RKO (cell line): ENCODE measurements at places on chromosomes 2 and 18.

GRCh38 chr2:17461087-17461475 is 57.2 kb downstream of the RAD51AP2 start:
- no peak for DNase-seq

GRCh38 chr2:73172963-73173362 is 29.4 kb upstream of the NOTO start:
- DNase-seq = peak; percentile 13

- DNase-seq = no peak
These were observed 96.8 kb downstream of the DNAH6 start for GRCh38 chr2:84613082-84613481.

GRCh38 chr2:119748135-119748534 is 11.6 kb upstream of the PTPN4 start:
- no peak for DNase-seq

DNA sequence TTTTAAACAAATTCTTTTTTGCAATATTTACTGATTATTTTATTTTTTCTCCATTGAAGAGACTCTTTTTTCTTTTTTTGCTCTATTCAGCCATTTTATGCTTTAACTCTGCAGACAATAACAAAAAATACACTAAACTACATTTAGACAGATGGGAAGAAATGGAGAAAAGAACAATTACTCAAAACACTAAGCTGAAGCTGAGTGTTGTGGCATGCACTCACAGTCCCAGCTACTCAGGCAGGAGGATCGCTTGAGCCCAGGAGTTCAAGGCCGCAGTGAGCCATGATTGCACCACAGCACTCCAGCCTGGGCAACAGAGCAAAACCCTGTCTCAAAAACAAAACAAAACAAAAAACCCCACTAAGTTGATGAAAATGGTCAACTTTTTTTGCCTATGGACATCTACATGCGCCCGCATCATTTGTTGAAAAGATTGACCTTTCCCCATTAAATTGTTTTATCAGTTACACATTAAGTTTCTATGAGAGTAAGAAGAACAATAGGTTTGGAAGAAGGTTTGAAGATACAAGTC is 43.0 kb downstream of the E2F6 start:
- no peak for DNase-seq

GRCh38 chr2:181038796-181039195 is 58.4 kb downstream of the UBE2E3 start:
- DNase-seq = peak; percentile 9

- DNase-seq = no peak
These were observed 81.5 kb downstream of the DPP4 start for GRCh38 chr2:161992531-161992930.

DNA sequence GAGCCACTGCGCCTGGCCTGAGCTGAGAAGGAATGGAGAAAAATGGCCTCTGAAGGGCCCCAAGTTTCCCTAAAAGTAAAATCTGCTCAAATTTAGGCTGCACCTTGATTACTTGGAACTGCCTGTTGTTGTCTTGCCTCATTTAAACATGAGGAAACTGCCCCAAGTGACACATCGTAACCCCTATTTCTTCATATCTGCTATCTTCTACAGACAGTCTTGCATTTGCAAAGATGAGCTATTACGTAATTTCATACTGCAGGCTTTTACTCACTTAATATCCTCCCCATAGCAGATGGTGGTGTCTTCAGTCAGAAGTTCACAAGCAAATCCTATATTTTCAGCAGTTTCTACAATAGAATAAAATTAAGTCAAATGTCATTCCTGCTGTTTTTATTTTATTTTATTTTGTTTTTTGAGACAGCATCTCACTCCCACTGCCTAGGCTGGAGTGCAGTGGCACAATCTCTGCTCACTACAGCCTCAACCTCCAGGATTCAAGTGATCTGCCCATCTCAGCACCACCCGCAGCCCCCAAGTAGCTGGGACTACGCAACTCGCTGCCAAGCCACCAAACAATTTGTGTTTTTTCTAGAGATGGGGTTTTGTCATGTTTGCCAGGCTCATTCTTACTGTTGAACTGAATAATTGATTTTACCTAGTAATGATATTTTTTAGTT is 45.3 kb upstream of the NARS1 start:
- no peak for DNase-seq

- DNase-seq = peak; percentile 43
These were observed 24.1 kb downstream of the RBM43 start for GRCh38 chr2:151237422-151238025.

GRCh38 chr2:168203762-168204693 is 43.4 kb downstream of the STK39 start:
- DNase-seq = no peak

DNA sequence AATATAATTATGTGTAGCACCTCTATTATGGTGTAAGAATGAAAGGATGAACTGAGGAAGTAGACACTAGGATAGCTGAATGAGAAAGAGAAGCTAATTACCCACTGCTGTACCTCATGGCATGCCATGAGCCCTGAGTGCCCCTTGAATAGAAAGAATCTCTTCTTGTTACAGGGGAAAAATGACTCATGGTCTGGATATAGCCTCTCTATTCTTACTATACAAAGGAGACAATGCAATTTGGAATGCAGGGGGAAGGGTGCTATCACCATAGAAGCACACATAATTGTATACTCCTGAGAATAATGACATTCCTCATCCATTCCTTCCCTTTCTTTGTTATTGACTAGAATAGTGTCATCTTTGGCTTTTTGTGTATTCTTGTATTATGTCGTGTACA is 385.2 kb downstream of the CDH7 start:
- no peak for DNase-seq

- peak; percentile 33 for DNase-seq
These were observed 501 bp downstream of the LPIN1 start for GRCh38 chr2:11746807-11747459.

GRCh38 chr2:46202987-46203386 is 94.2 kb upstream of the EPAS1 start:
- no peak for DNase-seq

DNA sequence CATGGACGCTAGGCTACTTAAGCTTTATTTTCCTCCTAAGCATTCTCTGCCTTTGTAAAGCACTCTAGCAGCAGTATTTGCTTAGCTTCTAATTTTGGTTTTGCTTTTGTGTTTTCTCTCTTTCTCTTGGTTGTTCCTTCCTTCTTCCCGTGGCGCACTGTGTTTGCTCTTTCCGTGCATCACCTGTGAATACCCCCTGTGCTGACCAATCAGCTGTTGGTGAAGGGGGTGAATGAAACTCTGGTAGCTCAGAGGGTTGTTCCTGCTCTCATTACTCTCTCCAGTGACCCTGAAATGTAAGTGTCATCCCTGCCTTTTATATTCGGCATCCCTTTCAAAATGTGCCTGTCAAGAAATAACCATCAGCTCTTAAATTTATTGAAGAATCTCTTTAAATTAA is 45.5 kb upstream of the TNFRSF11A start:
- DNase-seq = no peak

DNA sequence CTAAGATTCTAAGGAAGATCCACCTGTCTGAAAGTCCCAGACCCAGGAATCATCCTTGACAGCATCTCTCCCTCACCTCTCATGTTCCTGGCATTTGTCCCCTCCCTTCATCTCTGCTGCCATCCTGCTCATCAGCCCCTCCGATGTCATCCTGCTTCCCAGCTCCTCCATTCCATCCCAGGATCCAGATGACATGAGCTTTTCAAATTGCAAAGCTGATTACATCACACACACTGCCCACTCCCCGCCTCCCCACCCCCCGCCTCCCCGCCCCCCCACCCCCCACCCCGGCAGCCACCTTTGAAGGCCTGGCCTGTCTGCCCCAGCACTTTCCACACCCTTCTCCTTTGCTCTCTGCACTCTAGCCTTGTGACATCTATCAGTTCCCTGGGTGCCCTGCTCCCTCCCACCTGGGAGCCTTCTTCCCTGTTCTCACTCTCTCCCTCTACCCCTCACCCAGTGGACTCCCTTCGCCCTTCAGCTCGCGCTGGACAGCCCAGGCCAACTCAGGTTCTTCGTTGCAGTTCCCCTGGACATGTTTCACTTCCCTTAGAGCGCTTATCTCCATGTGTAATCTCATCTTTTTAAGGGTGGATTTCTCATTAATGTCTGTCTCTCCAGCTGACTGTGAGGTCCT is 61.6 kb downstream of the DNMT3A start:
- no peak for DNase-seq

- DNase-seq = no peak
These were observed 260.7 kb upstream of the KLHL29 start for GRCh38 chr2:23124214-23124750.

GRCh38 chr18:395456-396250 is 104.8 kb downstream of the COLEC12 start:
- no peak for DNase-seq

GRCh38 chr2:218284106-218284811 is 8.0 kb downstream of the TMBIM1 start:
- no peak for DNase-seq

DNA sequence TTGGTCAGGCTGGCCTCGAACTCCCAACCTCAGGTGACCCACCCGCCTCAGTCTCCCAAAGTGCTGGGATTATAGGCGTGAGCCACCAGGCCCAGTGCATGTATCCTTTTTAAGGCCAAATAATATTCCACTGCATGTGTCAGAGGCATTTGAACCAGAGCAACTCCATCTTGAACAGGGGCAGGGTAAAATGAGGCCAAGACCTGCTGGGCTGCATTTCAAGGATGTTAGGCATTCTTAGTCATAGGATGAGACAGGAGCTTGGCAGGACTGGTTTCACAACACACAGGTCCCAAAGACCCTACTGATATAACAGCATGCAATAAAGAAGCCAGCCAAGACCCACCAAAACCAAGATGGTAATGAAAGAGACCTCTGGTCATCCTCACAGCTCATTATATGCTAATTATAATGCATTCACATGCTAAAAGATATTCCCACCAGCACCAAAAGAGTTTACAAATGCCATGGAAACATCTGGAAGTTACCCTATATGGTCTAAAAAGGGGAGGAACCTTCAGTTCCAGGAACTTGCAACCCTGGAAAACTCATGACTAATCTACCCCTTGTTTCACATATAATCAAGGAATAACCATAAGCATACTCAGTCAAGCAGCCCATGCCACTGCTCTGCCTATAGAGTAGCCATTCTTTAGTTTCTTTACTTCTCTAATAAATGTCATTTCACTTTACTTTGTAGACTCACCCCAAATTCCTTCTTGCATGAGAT is 204.6 kb downstream of the RAB3GAP1 start:
- DNase-seq = peak; percentile 10

- no peak for DNase-seq
These were observed at the start of gene PTPRM for GRCh38 chr18:7566567-7567473. Gene PTPRM (plus strand): TSS chr18:7567316. CDS start chr18:7567819, 503 bp downstream.

- DNase-seq = no peak
These were observed 109.7 kb downstream of the FOXI3 start for GRCh38 chr2:88342749-88343148.

GRCh38 chr2:37629529-37629928 is 41.9 kb downstream of the CDC42EP3 start:
- DNase-seq = no peak

DNA sequence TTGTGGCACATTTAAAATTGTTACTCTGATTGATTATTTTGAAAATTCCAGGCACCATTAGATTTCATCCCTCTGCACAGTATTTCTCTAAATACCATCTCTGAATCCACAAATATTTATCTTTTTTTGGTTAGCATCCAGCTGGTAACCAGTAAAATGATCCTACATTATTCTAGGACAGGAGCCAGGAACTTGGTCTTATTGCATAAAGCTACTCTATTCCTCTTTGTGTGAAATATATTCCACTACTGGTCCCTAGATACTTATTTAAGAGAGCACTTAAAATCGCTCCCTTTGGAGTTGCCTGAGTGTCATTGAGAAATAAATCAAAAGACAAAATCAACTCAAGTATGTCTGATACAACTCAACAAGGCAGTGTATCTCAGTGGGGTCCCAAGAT is 7.4 kb upstream of the MBOAT2 start:
- DNase-seq = no peak

DNA sequence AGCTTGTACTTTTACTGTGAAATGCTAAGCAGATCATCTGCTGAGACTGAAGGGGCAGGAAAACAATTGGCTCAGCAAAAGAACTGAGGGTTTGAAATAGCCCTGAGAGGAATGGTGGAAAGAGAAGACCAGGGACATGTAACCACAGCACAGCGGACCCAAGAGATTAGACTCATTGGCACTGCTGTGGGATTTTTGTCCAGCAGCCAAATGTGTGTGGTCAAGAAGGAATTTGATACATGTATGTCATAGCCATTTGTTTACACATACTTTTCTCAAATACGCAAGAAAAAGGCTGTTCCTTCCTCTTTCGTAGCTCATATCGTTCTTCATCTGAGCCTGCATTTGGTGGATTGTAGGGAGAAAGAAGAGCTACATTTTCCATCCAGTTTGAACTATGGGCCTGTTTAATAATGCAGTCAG is 73.8 kb downstream of the TRABD2A start:
- no peak for DNase-seq

DNA sequence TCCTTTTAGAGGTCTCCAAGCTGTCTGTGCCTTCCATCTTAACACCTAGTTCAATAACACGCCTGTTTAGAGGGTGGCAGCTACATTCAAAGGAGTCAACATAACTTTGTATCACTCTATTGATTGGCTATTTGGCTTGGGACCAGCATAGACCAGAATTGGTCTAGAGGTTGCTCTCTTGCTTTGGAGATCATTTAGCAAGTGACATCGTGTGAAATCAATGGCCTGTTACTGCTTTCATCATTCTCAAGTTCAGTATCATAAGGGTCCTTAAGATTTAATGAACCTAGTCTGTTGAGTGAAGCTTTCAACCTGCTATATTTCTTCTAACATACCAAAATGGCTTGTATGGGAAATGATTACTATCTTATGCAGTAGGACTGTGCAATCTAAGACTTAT is 768.2 kb downstream of the NRXN1 start:
- no peak for DNase-seq

- DNase-seq = no peak
These were observed 148.5 kb upstream of the DLX2 start for GRCh38 chr2:172251231-172251630.

DNA sequence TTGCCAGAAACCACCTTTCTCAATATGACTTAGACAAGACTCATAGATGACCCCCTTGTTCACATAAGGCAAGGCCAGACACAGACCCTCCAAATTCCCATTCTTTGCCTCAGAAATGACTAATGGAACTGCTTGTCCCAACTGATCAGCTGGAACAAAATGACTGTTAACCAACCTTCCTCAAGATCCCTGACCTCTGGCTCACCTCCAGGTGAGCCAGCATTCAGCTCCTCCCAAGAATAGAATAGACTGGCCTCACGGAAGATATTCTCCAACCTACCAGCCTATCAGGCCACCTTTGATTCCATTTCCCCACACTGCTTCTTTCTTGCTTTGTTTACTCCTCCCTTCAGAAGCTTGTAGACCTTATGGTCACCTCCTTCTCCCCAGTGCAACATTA is 195.7 kb upstream of the VWC2L start:
- no peak for DNase-seq
